Smooth muscle cell of the umbilical artery (primary cell): ENCODE measurements at places on chromosomes 11 and 22. TPM values are rescaled to one million over a fixed set of nuclear protein-coding genes. Genes with fewer than 3 reads are reported as not detected.

SLN gene
- not detected in 2 replicates for total RNA-seq

PANX2 gene
- 1.5 and 2.0 TPM in 2 replicates for total RNA-seq

F2 gene
- total RNA-seq, result not detected in 2 replicates

PRR33 gene
- not detected in 2 replicates for total RNA-seq

PMM1 gene
- 14.8 and 16.1 TPM in 2 replicates for total RNA-seq

ZP1 gene
- 0.60 and 6.8 TPM in 2 replicates for total RNA-seq

HIC2 gene
- 2.4 and 3.4 TPM in 2 replicates for total RNA-seq

MRGPRX1 gene
- not detected in 2 replicates for total RNA-seq

FOLR2 gene
- total RNA-seq, result not detected in 2 replicates

GAL3ST1 gene
- total RNA-seq, result 0.18 TPM in 1 of 2 replicates, not detected in the other

APOA5 gene
- total RNA-seq, result not detected in 2 replicates

POU2AF1 gene
- total RNA-seq, result not detected in 2 replicates

ACTN3 gene
- total RNA-seq, result under 0.01 and 0.09 TPM in 2 replicates

CCDC73 gene
- not detected in 2 replicates for total RNA-seq

NRIP3 gene
- 37.7 and 42.8 TPM in 2 replicates for total RNA-seq
